ENCODE measurements at places on chromosomes 2 and 18. TPM values are rescaled to one million over a fixed set of nuclear protein-coding genes. Genes with fewer than 3 reads are reported as not detected.

ADRA2B gene
- total RNA-seq, result 0.47 TPM

MC4R gene
- total RNA-seq, result not detected

PIGN gene
- 32.9 TPM for total RNA-seq

HAAO gene
- total RNA-seq, result 3.1 TPM

SLC9A4 gene
- 0.07 TPM for total RNA-seq

FZD7 gene
- 1.0 TPM for total RNA-seq

ALPP gene
- 0.53 TPM for total RNA-seq

IL1RL2 gene
- 0.75 TPM for total RNA-seq

GREB1 gene
- 1.2 TPM for total RNA-seq

ERFE gene
- total RNA-seq, result not detected

PSME4 gene
- total RNA-seq, result 28.1 TPM

RASGRP3 gene
- total RNA-seq, result 2.8 TPM

SOCS6 gene
- 1.7 TPM for total RNA-seq

ZEB2 gene
- 6.1 TPM for total RNA-seq

SLC16A14 gene
- total RNA-seq, result 0.58 TPM

SCN3A gene
- 0.43 TPM for total RNA-seq

ACTG2 gene
- total RNA-seq, result 0.27 TPM

SP140 gene
- total RNA-seq, result 75.8 TPM

AQP12B gene
- total RNA-seq, result not detected

SP9 gene
- not detected for total RNA-seq

ANKRD30BL gene
- not detected for total RNA-seq

FEV gene
- not detected for total RNA-seq

HJURP gene
- total RNA-seq, result 195 TPM

ADCYAP1 gene
- not detected for total RNA-seq

SETBP1 gene
- 2.7 TPM for total RNA-seq

CRYGC gene
- total RNA-seq, result not detected

PID1 gene
- not detected for total RNA-seq

ECEL1 gene
- not detected for total RNA-seq

UGT1A8 gene
- not detected for total RNA-seq

TMEM182 gene
- total RNA-seq, result 5.8 TPM

Data from activated naive CD4-positive, alpha-beta T cell treated with anti-CD3 and anti-CD28 coated beads, Interleukin-2, amount 50 U/mL, for 72 hours (primary cell).